Stimulated activated CD8-positive, alpha-beta memory T cell treated with anti-CD3 and anti-CD28 coated beads, Interleukin-4, amount 100 ng/mL, for 1 hour (primary cell): ENCODE measurements at places on chromosomes 13 and 19.

DNA sequence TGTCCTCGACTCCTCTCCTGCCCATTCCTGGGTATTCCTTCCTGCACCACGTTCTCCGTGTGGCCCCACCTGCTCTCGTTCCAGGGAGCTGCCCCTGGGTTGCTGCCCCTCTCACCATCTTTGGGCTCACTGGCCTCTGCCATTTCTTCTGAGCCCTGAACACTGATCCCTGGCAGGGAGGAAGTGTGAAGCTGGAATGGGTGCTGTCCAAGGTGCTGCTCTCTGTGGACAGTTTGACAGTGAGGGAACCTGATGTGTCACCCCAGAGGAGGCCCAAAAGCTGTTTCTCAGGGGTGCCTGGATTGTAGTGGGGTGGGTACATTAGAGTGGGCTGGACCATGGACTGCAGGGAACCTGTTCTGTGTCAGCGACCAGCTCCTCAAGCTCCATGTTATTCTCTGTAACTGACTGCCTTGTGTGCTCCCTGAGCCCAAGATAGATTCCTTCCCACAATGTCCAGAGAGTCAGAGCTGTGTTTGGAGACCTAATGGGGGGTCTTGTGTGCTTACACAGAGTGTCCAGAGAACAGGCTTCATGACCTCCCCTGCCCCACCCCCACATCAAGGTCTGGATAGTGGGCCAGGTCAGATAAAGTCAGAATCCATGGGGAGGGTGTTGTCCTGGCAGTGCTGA, 7.2 kb upstream of the CEACAM8 start:
- no peak for DNase-seq

DNA sequence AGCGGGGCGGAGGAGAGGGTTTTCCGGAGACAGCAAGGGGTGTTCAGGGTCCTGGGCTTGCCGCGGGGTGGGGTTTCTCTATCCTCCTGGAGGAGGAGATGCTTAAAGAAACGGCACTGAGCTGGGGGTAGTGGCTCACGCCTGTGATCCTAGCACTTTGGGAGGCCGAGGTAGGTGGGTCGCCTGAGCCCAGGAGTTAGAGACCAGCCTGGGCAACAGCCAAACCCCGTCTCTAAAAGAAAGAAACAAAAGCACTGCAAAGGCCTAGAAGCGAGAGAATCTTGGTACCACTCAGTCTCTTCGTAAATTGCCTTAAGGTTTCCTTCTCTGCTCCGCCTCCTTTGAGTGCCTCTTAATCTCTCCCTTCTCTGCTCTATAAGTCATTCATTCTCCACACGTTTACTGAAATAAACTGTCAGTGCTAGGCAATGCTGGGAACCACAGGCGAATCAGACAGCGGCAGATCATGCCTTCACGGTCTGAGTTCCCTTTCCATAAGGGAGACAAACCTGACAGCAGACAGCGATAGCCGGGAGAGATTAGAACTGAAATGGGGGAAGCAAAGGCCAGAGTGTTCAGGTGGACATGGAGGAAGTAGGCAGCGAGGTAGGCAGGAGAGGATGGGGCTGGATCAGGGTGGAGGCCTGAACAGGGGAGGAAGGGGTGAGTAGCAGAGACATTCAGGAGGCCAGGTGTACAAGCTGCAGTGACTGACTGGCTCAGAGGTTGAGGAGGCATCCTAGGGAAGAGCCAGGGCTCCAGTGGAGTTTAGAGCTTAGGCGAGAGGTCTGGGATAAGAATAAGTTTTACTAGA, 580 bp downstream of the EIF3K start:
- no peak for DNase-seq

GRCh38 chr19:7618771-7619510, 10.4 kb downstream of the XAB2 start:
- DNase-seq: no peak

DNA sequence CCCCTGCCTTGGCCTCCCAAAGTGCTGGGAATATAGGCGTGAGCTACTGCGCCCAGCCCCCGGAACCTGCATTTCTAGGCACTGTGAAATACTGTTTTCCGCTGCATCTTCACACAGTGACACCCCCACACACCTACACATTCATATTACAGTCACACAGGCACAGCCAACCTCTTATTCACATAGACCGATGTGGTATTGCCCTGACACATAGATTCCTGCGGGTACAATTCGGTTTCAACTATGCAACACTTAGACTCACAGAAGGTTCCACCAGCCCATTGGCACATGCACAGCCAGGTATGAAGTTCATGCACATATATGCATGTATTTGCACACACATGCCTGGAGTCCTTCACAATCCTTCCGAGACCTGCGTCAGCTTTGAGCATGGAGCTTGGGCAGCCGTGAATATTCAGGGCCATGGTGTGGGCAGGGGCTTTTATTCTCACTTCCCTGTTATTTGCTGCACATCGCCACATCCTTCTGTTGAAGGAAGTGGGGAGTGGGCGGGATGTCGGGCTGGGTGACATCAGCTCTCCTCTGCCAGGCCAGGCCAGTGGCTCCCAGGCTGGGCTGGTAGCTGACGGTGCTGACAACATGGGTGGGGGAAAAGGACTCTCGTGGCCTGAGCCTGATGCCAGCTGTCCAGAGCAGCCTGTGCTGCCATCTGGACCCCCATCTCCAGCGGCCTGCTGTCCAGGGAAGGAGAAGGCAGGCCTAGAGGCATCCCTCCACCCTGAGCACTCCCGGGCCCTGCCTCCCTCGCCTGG, 5.4 kb upstream of the CDC37 start:
- DNase-seq: no peak

- DNase-seq: no peak
Observed at GRCh38 chr13:41763782-41764181, 197.1 kb downstream of the VWA8 start.

GRCh38 chr19:54448040-54448773, 792 bp upstream of the LENG8 start:
- DNase-seq: no peak

DNA sequence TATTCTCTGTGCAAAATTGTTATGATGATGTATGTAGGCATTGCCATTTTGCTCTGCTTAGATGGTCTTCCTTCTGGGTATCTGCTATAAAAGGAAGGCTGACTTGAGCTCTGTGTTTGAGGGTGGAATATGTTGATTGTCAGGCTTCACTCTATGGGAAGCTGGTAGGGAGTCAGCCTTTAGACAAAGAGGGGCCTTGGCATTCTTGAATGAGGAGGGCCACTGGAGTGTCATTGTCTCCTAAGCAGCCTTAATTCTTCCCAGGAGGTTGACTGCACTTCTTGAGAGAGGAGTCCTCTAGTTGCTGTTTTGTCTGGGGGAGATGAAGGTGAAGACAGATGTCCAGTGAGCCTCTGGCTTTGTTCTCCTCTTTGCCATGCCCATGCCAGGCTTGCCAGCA, 266.8 kb downstream of the KCNRG start:
- DNase-seq: no peak

DNA sequence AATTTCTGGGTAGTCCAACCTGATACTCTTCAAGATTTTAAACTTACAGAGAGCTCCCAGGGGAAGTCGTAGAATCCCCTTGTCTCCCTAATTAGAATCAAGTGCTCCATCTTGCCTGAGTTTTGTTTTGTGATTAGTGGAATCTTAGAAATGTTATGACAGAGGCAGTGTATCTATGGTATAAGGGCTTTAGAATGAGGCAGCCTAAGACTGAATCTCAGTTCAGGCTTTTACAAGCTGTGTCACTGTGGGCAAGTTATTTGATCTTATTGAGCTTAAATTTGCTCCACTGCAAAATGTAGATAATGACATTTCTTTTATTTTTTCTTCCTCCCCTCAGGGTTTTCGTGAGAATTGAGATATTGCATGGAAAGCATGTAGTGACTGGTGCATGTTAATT, 215.5 kb downstream of the POSTN start:
- DNase-seq: no peak

DNA sequence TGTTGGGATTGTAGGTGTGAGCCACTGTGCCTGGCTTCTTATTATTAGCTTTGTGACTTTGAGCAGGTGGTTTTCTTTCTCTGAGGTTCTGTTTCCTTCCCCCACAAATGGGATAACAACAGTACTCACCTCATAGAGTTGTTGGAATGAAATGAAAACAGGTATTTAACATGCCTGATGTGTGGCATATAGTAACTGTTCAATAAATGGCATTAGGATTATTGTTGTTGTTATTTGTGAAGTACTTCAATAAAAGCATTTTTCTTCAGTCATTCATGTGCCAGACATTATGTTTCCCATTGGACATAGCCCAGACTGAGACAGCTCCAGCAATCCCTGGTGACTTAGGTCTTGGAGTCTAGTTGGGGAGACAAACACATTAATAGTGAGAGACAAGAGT, 1.5 kb downstream of the MEGF8 start:
- no peak for DNase-seq

- DNase-seq: no peak
Observed at GRCh38 chr13:55577847-55578210, 1562.9 kb upstream of the PRR20A start.

DNA sequence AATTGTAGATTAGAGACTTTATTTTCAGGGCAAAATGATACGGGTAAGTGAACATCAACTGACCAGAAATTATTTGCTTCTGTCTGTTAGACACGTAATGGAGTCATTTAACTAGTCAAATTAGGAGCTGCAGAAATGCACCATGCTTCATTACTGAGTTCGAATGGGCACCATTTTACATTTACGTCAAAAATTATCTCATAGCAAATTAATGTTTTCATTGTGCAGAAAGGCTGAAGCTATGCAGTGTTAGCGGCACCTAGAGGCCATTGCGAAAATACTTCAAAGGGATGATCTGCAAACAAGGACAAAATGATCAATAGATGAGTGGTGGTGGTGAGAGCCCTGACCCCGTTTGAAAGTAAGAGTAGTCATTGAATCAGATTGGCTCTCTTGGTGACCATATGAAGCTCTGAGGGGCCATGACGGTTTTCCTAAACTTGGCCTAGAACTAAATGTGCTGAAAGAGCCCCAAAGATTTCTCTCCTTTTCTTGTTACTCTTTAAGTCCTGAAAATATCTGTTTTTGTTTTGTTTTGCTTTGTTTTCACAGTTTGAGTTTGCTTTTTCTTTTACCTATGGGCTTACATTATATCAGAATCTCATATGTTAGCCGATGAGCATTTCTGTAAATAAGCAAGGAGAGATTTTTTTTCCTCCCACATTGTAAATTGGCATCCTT, 277.9 kb downstream of the ZNF536 start:
- DNase-seq: no peak

- no peak for DNase-seq
Observed at GRCh38 chr13:96946709-96947311, 47.5 kb downstream of the OXGR1 start.

DNA sequence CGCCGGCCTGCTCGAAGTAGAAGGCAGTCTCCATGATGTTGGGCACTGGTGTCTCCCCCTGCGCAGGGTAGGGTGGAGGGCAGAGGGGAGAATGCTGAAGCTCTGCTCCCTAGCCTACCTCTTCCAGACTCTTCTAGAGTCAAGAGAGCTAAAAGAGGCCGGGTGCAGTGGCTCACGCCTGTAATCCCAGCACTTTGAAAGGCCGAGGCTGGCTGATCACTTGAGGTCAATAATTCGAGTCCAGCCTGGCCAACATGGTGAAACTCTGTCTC, 10.2 kb downstream of the RSPH6A start:
- DNase-seq: no peak

DNA sequence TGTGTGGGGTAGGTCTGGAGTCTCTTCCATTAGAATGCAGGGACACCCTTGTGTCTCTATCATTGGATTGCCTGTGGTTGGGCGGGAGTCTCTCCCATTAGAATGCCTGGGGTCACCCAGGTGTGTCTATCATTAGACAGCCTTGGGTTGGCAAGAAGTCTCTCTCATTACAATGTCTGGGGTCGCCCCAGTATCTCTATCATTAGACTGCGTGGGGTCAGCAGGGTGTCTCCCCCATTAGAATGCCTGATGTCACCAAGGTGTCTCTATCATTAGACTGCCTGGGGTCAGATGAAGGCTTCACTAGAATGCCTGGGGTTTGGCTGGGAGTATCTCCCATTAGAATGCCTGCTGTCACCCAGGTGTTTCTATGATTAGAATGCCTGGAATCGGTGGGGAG, 1539.0 kb downstream of the UQCRFS1 start:
- no peak for DNase-seq

DNA sequence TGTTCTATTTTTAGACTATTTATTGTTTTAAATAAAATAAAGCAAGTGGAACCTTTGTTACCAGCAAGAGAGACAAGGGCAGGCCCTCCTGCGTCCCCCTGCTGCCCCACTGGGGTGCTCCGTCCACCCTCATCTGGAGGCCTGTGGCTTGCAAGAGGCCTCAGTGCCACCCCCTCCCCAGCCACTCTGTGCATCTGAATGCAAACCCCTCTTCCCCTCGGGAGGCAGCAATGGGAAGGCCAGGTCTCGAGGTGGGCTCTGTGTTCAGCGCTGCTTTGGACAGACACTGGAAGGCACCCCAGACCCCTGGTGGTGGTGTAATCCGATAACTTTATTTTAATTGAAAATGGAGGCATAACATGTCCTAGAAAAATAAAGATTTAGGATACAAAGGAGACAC, 4.6 kb downstream of the SIX5 start:
- no peak for DNase-seq

GRCh38 chr13:112655913-112656312, 33.9 kb upstream of the ATP11A start:
- DNase-seq: no peak
